ENCODE measurements at places on chromosomes 12 and 14. TPM values are rescaled to one million over a fixed set of nuclear protein-coding genes. Genes with fewer than 3 reads are reported as not detected.

Gene B4GALNT3
- total RNA-seq, result 20.3 TPM

Gene BICD1
- total RNA-seq, result 58.4 TPM

Gene CAPS2
- 3.8 TPM for total RNA-seq

Gene TMPRSS12
- total RNA-seq, result not detected

DNA sequence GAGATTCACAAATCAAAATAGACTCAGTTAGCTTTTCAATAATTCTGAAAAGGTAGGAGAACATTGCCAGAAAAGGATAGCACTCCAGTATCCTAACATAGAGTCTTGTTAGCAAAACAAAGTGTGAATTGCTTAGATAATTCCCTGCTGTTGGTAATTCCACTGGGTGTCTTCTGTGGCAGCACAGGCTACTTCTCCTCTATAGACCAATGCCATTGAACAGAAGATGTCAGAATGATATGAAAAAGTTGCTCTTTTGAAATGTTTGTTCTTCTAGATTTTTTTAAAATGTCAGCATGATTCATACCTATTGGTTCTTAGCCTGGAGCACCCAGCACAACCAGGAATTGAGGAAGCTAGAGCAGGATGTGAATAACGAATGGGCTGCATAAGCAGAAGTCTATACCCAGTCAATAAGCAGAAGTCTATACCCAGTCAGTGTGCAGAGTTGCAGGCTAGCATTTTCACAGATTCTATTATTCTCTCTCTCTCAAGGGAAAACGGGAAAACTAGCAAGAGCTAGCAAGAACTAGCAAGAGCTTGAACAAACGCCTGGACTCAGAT, 112.8 kb downstream of the SYT1 start:
- no peak for DNase-seq

DNA sequence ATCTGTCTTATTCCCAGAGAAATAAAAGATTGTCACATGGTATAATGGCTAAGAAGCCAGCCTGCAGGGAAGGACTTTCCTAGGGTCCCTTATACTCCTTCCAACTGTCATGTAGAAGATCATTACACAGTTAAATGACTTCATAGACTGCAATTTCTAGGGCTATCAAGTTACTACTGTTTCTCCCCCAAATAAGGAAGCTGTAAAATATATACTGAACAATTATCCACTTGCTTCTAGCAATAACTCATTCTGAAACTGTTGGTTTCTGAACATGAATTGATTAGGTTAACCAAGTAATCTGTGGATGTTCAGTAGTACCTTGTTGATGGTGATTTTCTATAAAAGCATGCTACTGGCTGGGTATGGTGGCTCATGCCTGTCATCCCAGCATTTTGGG, 44.6 kb downstream of the A2ML1 start:
- no peak for DNase-seq

DNA sequence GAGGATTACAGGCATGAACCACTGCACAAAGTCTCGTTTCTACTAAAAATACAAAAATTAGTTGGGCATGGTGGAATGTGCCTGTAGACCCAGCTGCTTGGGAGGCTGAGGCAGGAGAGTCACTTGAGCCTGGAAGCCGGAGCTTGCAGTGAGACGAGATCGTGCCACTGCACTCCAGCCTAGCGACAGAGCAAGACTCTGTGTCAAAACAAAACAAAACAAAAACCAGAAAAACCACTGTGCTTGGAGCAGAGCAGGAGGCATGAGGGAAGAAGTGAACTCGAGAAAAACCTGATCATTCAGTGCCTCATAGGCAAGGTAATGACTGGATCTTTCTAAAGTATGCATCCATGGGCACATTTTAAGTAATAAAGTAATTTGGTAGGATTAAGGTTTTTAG, 487.8 kb downstream of the KCNH5 start:
- no peak for DNase-seq

GRCh38 chr14:76863724-76864407, 37.7 kb downstream of the LRRC74A start:
- no peak for DNase-seq

- DNase-seq, result peak; percentile 54
Observed at GRCh38 chr12:72273851-72274351, 1.7 kb downstream of the TRHDE start.

GRCh38 chr12:94592080-94592479, 58.3 kb downstream of the TMCC3 start:
- no peak for DNase-seq

DNA sequence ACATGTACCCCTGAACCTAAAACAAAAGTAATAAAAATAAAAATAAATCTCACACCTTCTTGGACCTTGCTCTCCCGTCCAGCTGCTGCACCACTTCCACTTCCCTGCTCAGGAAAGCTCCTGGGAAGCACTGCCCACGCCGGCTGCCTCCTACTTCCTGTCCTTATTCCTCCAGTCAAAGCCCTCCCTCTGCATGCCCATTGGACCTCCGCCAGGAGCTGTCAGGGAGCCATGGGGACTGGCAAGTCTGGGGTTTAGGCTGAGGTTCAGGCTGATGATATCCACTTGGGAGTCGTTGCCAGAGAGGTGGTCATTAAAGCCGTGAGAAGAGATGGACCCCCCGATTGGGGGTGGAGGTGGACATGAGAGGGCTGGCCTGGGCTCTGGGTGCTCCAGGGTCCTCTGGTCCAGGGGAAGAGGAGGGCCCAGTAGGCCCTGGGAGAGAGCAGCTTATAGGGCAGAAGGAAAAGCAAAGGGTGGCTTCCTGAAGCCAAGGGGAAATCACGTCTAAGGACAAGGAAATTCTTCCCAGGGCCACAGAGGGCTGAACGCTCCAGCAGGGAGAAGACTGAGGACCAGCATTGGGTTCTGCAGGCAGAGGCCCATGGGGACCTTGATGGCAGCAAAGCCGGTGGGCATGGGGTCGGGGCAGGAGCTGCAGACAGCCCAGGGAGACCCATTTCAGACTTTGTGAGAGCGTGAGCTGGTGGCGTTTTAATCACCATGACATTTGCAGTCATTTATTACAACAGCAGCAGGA, 78.7 kb downstream of the FZD10 start:
- no peak for DNase-seq

DNA sequence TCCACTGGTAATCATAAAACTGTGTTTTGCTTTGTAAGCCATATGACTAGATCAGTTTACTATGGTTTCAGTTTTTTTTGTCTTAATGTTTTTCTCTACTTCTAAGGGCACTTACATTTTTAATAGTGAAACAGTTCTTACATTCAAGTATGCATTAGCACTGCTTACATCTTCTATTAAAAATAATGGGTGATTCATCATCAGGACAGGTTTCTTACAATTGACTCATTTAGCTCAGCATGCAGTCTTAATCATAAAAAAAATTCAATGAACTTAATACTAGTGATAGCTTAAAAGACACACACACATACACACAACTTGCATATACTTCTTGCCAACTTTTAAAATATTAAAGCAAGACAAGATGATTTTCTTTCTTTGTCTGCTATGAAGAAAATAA, 845.7 kb upstream of the USP15 start:
- no peak for DNase-seq

DNA sequence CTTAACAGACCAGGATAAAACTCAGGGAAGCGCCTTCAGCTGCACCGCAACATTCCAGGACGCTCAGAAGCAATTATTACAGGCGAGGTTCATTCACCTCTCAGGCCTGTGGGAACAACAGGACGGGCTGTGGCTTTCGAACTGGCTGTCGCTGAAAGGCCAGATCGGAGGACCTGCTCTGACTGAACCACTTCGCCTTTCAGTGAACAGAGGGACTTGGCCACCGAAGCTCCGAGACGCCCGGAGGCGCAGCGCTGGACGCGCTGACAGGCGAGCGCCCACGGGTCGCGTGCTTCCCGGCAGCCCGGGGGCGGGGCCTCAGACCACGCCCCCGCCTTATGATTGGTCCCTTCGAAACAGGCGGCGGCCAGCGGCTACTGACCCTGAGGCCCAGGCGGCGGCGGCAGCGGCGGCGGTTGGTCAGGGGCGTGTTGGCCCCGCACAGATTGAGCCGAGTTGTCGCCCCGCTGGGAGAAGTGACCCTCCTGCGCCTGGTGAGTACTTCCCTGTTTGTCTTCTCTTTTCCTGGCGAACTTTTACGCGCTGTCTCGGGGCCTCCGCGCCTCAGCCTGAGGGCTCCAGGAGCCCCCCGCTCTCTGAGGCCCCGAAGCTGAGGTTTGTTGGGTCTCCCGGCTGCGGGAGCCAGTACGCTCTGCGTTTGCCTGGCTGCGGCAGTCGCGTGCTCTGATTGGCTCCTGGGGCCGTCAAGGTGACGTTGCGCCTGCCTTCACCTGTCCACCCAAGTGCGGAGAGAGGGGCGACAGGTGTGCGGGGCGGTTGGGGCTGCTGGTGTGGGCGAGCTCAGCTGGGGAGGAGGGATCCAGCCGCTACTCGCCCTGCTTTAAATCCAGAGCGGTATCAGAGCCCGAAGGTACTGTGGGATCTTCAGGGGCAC, at the start of gene GAS2L3:
Gene GAS2L3, plus strand, starts transcription at position 393 of the 895 bp plus-strand sequence. CDS start 21,221 bp downstream, outside the sequence.
- peak; percentile 58 for DNase-seq

- no peak for DNase-seq
Observed at GRCh38 chr14:52917735-52918134, 33.1 kb downstream of the FERMT2 start.

GRCh38 chr12:108457734-108458361, 57.2 kb upstream of the FICD start:
- no peak for DNase-seq

- no peak for DNase-seq
Observed at GRCh38 chr12:51225771-51226170, 7.9 kb upstream of the POU6F1 start.

DNA sequence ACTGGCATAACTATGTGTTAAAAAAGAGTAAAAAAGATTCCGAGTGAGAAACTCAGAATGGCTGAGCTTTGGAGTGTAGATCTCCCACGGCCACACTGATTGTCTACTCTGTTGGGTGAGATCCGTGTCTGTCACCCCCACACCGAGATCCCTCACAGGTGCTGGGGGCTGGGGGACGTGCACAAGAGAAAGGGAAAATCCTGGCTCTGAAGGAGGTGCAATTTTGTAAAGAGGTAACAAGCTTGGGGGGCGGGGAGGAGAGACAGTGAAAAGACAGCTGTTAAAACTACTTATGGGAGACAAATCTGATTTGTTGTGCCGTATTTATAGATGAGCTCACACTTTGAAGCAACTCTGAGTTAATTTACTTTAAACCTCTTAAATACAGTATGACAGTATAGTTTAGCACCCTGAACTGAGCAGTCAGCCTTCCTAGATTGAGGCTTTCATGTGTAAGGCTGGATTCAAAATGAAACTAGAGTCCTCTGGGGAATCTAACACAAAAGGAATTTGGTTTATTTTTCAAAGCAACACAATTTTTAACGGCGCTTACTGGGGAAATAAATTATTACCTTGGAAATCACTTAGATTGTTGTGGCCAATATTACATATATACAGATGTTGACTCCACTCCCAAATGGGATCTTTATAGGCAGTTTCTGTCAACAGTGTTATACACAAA, 167.4 kb upstream of the RGS6 start:
- DNase-seq, result no peak

GRCh38 chr12:121676190-121676589, 6.7 kb upstream of the MORN3 start:
- no peak for DNase-seq

DNA sequence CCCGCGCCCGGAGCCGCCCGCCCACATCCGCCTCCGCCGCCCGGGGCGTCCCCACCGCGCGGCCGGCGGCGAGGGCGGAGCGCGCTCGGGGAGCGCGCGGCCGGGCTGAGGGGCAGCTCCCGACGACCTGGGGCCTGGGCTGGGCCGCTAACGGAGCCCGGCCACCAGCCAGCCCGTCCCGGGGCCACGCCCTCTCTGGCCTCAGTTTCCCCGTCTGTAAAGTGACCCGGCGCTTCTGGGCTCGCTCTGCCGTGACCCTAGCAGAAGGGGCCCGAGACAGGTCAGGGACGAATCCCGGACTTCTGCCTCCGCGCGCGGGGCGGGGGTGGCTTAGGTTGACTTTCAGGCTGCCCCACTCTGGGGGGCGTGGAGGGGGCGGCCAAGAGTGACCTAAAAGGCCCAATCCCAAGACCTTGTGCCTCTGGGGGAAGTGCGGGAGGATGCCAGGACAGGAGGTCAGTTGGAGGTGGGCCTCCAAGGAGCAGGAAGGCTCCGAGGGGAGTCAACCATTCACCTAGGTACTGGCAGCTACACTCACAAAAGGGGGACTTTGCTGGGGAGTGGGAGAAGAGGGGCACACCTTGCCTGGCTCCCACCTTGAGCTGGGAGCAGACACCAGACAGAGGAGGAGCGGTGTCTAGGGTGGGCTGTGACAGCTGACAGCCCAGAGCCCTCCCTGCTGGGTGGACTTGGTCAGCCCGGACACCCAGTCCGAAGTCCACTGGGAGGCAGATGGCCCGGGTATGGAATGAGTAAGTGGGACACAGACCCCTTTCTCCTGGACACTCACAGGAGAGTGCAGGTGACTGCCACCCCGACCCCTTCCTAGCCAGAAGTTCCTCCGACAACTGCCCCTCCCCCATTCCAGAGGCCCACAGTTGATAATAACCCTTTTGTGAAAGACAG, 486 bp upstream of the AKT1 start:
- no peak for DNase-seq

- DNase-seq, result no peak
Observed at GRCh38 chr12:132287391-132288238, 41.8 kb downstream of the GALNT9 start.

GRCh38 chr12:31518680-31519227, 72.2 kb downstream of the DENND5B start:
- DNase-seq, result no peak

DNA sequence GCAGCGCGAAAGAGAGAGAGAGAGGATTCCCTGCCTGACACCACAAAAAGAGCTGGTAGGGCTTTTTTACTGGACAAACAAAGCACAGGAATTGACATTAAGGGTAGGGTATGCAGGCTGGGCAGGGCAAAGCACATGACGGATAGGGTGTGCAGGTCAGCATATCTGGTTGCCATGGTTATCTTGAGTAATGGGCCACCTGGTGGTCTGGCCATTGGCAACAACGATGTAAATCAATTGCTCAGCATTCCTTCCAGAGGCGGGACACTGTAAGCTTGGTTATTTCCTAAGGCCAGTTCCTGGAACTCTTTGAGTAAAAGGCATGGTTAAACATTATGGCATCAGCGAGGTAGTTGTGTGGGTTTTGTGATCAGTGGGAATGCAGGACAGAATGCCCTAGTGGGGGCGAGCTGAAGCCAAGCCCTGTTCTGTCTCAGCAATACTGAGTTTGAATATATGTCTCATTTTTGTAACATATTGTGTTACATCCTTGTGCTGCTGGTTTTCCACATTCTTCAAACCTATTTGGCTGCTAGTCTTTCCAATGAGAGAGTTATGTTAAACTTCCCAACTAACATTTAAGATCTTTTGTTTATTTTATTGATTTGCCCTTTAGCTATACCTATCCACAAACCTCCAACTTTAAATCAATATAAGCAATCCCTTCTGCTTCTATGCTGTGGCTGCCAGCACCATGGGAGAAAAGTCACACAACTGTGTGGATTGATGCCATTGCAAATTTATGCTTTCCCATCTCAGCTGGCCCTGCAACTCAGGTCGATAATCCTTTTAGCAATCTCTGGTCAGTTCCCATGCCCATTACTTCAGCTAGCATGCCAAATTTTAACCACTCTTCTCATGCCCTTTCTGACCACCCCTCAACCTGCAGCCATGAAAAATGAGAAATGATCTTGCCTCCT, 396.7 kb upstream of the PDE3A start:
- peak; percentile 53 for DNase-seq

DNA sequence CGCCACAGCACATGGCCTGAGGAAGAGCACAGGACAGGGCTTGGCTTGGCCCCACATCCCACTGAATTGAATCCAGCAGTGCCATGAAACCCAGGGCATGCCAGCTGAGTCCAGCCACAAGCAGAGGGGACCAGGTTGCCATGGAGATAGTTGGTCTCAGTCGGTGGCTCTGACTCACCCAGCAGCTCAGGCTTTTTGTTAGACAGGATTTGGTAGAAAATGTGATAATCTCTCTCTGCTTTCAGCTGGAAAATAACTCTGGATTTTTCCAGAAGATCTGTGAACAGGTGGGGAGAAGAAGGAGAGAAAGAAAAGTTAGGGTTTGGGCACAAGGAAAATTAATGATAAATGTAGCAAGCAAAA, 4.8 kb downstream of the MYH7 start:
- DNase-seq, result no peak

All from H1 (cell line).